ENCODE measurements at places on chromosomes 5 and 9. TPM values are rescaled to one million over a fixed set of nuclear protein-coding genes. Genes with fewer than 3 reads are reported as not detected.

GRCh38 chr9:117697046-117697445 lies 7.2 kb upstream of the TLR4 start:
- no peak overlapping the region for H3K4me3 ChIP-seq
- H3K27ac ChIP-seq: no peak overlapping the region
- no peak for DNase-seq

DNA sequence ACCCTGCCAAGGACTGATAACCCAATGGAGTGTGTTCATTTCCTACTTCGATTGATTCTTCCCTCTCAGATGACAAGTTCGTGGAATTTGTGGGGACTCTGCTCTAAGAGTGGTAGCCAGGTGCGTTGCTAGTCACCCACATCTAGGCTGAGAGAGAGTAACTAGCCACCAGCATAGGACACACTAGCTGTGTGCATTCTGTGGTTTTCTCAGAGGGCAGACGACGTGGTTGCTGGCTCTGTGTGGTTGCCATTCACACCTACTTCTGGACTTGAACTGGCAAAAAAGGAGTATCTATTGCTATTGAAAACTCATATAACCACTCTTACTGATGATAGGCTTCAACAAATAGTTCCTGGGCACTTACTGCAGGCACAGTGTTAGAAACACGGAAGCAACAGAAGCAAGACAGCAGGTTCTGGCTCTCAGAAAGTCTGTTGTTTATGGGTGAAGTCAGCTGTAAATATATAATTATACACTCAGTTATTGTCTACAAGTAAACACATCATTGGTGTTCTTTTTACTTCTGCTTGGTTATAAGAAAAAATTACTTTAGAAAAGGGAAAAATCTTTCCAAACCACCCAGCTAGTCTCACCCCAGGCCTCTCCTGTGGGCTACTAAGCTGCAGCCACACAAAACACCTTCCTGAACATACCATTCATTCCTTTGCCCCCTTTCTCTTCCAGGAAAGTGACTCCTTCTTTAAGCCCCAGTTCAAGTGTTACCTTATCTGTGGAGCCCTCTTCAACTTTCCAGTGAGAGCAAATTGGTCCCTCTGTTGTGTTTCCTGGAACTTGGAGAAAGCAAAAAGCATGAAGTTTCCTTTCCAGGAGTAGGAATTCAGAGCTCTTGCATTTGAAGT lies 151.1 kb upstream of the HAPLN1 start:
- no peaks in the 10 kb centered on the region for H3K27me3 ChIP-seq
- H3K27ac ChIP-seq: no peak overlapping the region
- H3K4me3 ChIP-seq: no peak overlapping the region
- no peaks in the 10 kb centered on the region for H3K36me3 ChIP-seq

- H3K4me3 ChIP-seq: no peak overlapping the region
- no peak for DNase-seq
- no peaks in the 10 kb centered on the region for H3K27me3 ChIP-seq
- H3K4me1 ChIP-seq: no peaks in the 10 kb centered on the region
- H3K36me3 ChIP-seq: no peaks in the 10 kb centered on the region
Measured at GRCh38 chr5:10452768-10453331, 11.2 kb downstream of the ROPN1L start.

- no peaks in the 10 kb centered on the region for H3K27me3 ChIP-seq
- no peak overlapping the region for H3K27ac ChIP-seq
- H3K4me1 ChIP-seq: peaks cover 9% of the 10 kb centered on the region
- H3K4me3 ChIP-seq: no peak overlapping the region
Measured at GRCh38 chr5:172743112-172743959, 27.7 kb downstream of the DUSP1 start.

GRCh38 chr5:90227683-90228082 lies 181.9 kb downstream of the CETN3 start:
- no peaks in the 10 kb centered on the region for H3K27me3 ChIP-seq
- no peak for DNase-seq
- H3K4me1 ChIP-seq: peaks cover 7% of the 10 kb centered on the region
- no peak overlapping the region for H3K4me3 ChIP-seq

DNA sequence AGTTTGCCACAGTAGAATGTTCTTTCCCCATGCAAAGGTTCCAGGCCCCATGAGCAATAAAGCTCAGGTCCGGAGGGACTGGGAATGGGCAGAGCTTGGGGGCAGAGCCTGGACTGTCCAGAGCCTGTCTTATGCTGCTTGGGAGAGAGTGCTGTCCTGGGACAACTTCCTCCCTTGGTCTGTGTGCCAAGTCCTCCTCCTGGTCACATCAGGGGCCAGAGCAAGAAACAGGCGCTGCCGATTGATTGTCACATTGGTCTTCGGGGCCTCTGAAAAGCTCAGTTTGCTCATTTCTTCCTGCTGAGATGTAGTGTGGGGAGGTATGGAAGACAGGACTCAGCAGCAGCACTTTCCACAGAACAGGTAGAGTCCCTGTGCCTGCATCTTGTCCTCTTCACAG lies 54.0 kb upstream of the FCN1 start:
- H3K27ac ChIP-seq: no peak overlapping the region
- H3K4me1 ChIP-seq: no peaks in the 10 kb centered on the region
- peaks cover 34% of the 10 kb centered on the region for H3K27me3 ChIP-seq

- H3K4me1 ChIP-seq: no peaks in the 10 kb centered on the region
- H3K27me3 ChIP-seq: no peaks in the 10 kb centered on the region
- DNase-seq: no peak
- H3K27ac ChIP-seq: no peak overlapping the region
- H3K4me3 ChIP-seq: no peak overlapping the region
Measured at GRCh38 chr5:175681045-175681967, 23.4 kb downstream of the HRH2 start.

- no peak for DNase-seq
- no peaks in the 10 kb centered on the region for H3K4me1 ChIP-seq
- H3K27ac ChIP-seq: no peak overlapping the region
- H3K27me3 ChIP-seq: no peaks in the 10 kb centered on the region
Measured at GRCh38 chr9:74960561-74960960, 7.8 kb upstream of the C9orf40 start.

DNA sequence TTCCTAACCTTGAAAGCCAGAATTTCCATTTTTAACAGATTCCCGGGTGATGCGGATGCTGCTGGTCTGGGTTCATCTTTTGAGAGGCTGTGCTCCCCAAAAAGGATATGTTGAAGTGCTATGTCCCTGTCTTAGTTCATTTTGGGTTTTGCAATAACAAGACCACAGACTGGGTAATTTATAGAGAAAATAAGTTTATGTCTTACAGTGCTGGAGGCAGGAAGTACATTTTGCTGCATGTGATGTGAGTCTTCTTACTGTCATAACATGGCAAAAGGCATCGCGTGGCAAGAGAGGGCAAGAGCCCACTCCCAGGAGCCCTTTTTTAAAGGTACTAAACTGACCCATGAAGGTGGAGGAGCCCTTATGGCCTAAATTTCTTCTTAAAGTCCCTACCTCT lies 114.1 kb downstream of the DAPK1 start:
- DNase-seq: no peak
- no peaks in the 10 kb centered on the region for H3K36me3 ChIP-seq
- H3K27me3 ChIP-seq: no peaks in the 10 kb centered on the region
- no peak overlapping the region for H3K4me3 ChIP-seq
- H3K27ac ChIP-seq: no peak overlapping the region
- no peaks in the 10 kb centered on the region for H3K4me1 ChIP-seq

DNA sequence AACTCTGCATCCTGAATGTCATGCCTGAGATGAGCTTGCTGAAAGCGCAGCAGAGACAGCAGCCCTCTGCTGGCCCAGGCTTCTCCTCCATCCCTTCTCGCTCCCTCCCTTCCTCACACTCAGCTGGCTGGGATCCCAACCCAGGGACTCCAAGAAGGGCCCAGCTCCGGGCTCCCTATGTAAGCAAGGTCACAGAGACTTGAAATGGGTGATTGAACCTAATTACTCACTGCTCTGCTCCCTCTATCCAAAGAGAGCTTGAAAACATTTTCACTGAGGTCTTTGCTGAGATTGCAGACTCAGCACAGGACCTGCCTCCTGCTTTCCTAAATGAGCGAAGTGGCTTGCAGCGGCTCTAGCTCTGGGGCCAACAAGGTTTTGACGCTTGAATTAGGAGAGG lies 42.8 kb downstream of the RAPGEF1 start:
- no peak overlapping the region for H3K4me3 ChIP-seq
- no peaks in the 10 kb centered on the region for H3K36me3 ChIP-seq
- peaks cover 37% of the 10 kb centered on the region for H3K4me1 ChIP-seq
- no peaks in the 10 kb centered on the region for H3K27me3 ChIP-seq
- peak overlapping the region; percentile 64 for H3K27ac ChIP-seq

- H3K36me3 ChIP-seq: no peaks in the 10 kb centered on the region
- H3K27ac ChIP-seq: no peak overlapping the region
- H3K27me3 ChIP-seq: peaks cover 27% of the 10 kb centered on the region
- no peak overlapping the region for H3K4me3 ChIP-seq
- no peak for DNase-seq
- peaks cover 6% of the 10 kb centered on the region for H3K4me1 ChIP-seq
Measured at GRCh38 chr5:1298067-1298551, 3.2 kb upstream of the TERT start.

- no peaks in the 10 kb centered on the region for H3K27me3 ChIP-seq
- no peak overlapping the region for H3K27ac ChIP-seq
Measured at GRCh38 chr5:32639943-32640342, 54.6 kb downstream of the SUB1 start.

The FAM81B gene
- not detected for total RNA-seq

The TAL2 gene
- total RNA-seq: not detected

The CA9 gene
- total RNA-seq: 0.84 TPM
